ENCODE measurements at places on chromosomes 5 and 9.

GRCh38 chr9:126872516-126872915 lies 12.1 kb downstream of the ZBTB34 start:
- DNase-seq = no peak

- DNase-seq = no peak
Observed at GRCh38 chr9:89746385-89747116, 141.7 kb downstream of the GADD45G start.

DNA sequence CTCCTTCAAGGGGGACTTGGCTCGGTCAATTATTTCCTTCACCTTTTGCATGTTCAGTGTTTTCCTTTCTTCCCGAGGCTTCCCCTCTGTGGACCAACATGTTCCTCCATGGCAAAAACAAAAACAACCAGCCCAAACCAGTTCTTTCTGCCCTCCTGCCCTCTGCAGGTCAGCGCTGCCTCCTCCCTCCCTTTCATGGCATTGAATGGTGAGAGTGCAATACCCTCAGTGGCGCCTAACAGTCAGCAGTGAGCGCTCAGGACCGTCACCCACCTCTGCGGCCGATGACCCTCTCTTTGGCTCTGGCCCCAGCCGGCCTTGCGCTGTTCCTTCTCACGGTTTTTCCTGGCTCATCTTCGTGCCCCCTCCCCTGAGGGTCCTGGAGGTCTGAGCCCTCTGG lies 34.4 kb upstream of the GNE start:
- no peak for DNase-seq

GRCh38 chr9:91220021-91220420 lies 141.7 kb downstream of the AUH start:
- no peak for DNase-seq

DNA sequence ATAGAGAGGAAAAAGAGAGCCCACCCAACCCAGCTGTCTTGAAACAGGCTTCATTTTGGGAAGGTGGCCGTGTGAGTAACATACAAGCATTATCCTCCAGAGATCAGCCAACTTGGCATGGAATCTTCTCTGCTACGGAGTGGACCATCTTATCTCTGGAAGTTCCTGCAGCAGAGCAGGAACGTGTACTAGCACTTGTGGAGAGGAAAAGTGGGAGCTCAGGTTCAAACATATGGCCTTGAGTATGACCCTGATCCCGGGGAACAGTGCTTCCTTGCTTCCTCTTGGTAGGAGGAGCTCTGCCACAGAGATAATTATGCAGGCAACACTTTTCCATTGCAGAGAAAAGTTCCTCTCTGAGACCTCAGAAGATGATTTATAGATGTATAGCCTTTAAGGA lies 490.4 kb upstream of the ACO1 start:
- DNase-seq = no peak

- no peak for DNase-seq
Observed at GRCh38 chr9:131698618-131698985, 41.3 kb downstream of the RAPGEF1 start.

DNA sequence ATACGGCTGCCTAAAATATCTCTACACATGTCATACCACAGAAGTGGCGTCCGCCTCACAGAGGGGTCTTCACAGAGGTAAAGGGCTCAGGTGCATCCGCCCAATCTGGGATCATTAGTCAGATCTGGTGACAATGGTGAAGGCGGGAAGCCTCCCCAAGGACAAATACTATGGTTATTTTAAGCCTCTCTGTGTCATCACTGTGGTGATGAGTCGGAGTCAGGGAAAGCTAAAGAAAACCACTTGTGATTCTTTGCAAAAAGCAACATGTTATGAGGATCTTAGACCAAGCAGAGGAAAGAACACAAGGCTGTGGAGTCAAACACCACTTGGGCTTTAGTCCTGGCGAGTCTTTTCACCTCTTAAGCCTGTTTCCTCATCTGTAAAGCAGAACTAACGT lies 190.4 kb downstream of the DRD1 start:
- no peak for DNase-seq

GRCh38 chr5:142446131-142446959 lies 121.5 kb upstream of the SPRY4 start:
- DNase-seq = no peak

- DNase-seq = no peak
Observed at GRCh38 chr5:66207800-66208561, 63.9 kb downstream of the SREK1 start.

DNA sequence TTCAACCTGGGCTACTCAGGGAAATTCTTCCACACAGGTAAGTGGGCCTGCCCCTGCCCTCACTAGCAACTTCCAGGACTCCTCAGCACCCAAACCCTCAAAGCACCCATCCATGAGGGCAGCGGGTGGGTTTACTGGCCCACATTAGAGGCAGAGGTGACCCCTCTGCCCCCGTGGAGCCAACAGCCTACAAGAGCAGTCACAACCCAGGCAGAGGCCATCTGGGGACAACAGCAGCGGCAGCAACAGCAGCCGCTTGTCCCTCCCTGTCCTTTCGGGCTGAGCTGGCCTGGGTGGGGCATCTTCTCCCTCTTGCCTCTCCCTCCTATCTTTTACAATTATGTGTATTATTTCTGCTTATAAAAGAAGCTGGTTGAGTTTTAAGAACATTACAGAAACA lies 25.1 kb downstream of the NDST1 start:
- no peak for DNase-seq

DNA sequence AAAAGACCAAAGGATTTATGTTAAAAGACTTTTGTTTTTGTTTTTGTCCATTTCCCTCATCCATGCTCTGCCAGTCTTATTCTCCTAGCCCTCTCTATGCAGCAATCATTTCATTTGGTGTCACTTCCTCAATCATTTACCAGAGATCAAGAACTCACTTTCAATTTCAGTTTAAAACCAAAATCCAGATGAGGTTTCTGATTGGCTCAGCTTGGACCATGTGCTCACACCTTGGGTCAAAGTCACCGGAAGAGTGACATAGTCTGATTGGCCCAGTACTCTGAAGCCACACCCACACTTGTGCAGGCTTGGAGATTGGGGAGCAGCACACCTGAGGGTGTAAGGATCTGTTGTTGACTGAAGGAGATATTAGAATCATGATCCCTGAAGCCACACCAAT lies 79.6 kb downstream of the TLR4 start:
- peak; percentile 70 for DNase-seq

DNA sequence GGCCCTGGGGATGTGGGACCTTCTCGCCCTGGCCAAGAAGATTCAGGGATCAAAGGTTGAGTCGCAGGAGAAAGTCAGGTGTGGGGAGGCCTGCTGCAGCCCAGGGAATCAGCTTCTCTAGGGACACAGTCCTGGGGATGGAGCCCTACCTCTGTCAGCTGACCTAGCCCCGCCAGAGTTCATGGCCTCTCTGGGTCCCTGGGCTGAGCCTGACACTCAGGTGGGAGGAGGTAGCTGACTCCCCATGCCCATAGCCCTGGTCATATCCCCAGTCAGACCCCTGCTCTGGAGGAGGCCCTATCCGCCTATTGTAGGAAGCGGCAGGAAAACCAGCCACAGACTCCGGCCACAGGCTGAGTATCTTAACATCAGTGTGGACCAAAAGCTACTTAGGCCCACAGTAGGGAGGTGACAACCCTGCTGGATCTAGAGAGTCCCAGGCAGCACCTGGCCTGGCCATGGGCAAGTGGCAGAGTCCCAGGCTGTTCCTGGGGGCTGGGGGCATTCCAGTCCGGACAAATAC lies 15.0 kb upstream of the MRNIP start:
- DNase-seq = no peak

DNA sequence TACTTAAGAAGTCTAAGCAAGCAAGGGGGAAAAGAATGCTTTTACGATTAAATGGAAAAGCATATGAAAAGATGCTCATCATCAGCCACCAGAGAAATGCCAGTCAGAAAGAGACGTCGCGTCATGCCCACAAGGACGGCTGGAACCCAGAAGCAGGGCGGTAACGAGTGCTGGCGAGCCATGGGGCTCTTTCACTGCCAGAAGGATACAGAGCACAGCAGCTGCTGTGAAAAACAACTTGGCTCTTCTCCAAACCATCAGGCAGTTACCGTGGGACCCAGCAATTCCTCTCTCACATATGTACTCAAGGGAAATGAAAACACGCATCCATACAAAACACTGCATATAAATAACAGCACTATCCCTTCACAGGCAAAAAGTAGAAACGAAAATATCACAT lies 95.5 kb downstream of the CAMSAP1 start:
- no peak for DNase-seq

GRCh38 chr9:35288778-35289177 lies 127.0 kb downstream of the UNC13B start:
- no peak for DNase-seq

GRCh38 chr9:130765137-130766020 lies 69.7 kb upstream of the ABL1 start:
- DNase-seq = no peak

DNA sequence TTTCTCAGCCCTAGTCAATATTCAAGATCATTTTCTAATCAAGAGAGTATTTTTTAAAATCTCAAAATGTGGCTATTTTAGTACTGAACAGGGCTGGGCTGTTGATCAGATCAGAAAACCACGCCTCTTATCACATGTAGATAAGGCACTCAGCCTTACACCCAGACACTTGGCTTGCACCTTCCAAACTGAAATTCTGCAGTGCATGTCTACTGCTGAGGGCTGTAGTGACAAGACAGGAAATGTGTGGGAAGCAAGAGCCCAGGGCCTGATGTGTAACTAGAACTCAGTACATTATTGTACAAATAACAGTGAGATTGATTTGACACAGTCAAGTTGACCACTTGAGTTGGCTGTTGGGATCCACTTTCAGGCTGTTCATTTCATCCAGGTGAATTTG lies 48.6 kb downstream of the UBE2QL1 start:
- DNase-seq = no peak

DNA sequence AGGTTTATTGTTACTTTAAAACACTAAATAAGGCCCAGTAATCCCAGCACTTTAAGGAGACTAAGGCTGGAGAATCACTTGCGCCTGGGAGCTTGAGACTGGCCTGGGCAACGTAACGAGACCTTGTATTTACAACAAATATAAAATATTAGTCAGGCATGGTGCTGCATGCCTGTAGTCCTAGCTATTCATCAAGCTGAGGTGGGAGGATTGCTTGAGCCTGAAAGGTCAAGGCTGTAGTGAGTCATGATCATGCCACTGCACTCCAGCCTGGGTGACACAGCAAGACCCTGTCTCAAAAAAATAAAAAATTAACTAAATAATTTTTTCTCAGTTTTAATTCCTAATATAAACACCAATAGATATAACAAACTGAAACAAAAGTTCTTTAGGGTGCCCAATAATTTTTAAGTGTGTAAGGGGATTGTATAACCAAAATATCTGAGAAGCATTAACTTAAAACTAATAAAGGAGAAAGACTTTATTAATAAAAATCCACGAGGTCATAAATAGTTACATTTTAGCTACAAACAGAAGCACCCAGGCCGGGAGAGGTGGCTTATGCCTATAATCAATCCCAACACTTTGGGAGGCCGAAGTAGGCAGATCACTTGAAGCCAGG lies 32.7 kb downstream of the FAM13B start:
- DNase-seq = peak; percentile 78

DNA sequence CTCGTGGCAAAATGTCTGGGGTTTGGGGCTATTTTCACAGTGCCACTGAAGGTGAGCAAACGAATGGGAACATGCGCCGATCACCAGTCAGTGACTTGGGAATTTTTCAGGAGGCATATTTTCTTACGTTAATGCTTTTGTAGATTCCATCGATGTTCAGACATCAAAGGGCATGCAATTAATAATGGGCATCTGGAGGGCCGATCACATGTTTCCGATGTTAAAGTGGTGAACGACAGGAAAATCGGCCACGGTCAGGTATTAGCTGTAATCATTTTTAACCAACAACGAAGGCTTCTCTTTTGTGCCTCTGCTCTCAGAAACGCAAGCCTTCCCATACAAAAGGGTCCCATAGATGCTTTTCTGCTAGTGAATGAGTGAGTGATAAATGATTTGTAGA lies 155.0 kb upstream of the PITX1 start:
- DNase-seq = no peak

DNA sequence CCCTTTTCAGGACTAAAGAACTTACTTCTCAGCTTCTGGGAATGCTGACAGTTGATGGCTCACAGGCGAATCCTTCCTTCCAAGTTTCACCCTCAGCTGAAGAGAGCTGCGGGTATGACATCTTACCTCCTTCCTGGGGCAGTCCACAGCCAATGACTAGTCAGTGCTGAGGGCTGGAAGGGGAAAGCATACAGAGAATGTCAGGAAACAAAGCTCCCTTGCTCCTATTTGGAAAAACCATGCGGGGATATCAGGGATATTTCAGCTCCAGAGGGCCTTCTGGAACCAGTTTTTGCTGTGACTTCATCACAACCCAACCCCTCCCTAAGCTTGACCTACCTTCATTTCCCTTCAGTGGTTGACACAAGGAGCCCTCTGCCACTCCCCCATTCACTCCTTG lies 15.7 kb downstream of the FTMT start:
- no peak for DNase-seq

- DNase-seq = no peak
Observed at GRCh38 chr5:41097642-41098041, 26.5 kb upstream of the MROH2B start.

GRCh38 chr5:157273131-157273556 lies 7.2 kb downstream of the CYFIP2 start:
- DNase-seq = peak; percentile 84

GRCh38 chr5:75234251-75234650 lies 2.4 kb downstream of the ANKRD31 start:
- no peak for DNase-seq

DNA sequence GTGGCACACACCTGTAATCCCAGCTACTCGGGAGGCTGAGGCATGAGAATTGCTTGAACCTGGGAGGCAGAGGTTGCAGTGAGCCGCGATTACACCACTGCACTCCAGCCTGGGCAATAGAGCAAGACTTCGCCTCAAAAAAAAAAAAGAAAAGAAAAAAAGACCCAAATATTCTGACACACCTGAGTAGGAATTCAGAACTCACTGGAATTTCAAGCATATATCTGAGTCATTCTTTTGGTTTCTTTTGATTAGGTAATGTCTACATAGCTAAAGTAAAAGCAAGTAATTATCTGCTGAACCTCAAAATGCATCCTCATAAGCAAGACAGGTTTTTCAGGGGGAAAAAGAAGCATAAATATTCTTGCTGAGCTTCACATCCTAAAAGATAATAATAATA lies 35.9 kb downstream of the ANKRD31 start:
- DNase-seq = no peak

DNA sequence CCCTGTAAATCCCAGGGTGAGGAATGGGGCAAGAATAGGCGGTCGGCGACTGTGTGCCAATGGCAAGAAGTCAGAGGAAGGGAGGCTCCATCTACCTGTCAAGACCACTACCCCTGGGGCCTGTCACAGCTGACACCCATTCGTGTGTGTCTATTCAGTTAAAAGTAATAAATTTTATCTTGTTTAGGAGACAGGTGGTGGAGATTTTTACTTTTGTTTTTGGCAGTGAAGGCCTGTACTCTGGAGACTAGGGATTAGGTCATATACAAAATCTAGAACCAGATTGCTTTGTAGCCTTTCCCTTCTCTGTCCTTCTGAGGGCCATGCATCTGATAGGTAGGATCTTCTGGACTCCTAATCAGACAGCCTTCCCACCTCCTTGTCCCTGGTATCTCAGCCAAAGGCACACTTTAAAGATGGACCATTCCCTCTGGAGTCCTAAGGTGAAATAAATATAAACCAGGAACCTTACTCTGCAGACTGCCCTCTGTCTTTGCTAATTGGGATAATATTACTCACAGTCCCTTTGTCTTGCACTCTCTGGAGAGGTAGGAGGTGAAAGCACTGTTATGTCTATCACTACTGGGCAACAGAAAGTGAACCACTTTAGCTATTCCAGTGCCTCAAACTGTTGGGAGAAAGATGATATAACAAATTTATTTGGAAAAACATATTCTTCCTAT lies 213.2 kb upstream of the ACTBL2 start:
- no peak for DNase-seq
